Vagina (tissue), 2 donors: ENCODE measurements at places on chromosomes 6 and 20.

DNA sequence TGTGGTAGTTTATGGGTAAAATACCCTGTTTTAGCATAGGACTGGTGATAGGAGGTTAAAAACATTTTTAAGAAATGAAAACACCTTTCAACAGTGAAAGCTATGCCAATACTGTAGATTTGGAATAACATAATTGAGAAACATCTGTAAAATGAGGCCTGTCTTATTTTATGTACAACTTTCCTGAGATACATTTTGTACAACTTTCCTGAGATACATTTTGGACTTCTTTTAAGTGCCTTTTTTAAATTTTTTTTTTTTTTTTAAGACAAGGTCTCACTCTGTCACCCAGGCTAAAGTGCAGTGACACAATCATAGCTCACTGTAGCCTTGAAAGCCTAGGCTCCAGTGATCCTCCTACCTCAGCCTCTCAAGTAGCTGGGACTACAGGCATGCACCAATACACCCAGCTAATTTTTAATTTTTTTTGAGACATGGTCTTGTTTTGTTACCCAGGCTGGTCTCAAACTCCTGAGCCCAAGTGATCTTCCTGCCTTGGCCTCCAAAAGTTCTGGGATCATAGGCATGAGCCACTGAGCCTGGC is 84.6 kb downstream of the MAN1A1 start:
- no peak for DNase-seq

DNA sequence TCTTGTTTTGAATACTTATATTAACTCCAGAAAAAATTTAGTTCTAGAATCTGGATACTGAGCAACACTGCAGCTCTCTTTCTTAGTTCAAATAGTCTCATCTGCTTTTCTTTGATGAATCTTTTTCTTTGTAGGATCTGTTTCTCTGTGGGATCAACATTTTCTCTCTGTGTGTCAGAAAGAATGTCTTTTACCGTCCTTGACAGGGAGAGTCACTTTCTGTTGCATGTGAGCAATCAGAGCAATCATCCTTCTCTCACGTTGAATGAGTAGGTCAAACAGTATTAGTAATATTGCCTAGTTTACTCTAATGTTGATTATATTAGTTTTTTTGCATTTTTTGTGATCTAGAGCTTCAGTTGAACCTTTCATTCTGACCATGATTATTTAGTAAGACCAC is 130.9 kb downstream of the TRMT11 start:
- DNase-seq: no peak

DNA sequence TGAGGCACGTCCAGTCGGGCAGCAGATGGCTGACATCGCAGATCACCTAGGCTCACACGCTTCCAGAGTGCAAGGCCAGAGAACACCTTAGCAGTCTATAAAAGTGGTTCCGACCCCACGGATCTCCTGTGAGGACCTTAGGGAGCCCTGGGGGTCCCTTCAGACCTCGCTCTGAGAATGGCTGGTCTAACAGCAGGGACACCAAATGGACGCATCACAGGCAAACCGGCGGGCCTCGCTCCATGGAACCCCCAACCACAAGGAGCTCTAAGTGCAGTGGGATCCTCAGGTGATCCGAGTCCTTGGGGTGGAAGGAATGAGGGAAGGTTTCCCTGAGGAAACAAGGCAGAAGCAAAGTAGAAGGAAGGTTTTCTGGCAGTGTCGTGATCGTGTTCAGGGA is 135.4 kb downstream of the SMOC2 start:
- peak; percentile 88 for DNase-seq

DNA sequence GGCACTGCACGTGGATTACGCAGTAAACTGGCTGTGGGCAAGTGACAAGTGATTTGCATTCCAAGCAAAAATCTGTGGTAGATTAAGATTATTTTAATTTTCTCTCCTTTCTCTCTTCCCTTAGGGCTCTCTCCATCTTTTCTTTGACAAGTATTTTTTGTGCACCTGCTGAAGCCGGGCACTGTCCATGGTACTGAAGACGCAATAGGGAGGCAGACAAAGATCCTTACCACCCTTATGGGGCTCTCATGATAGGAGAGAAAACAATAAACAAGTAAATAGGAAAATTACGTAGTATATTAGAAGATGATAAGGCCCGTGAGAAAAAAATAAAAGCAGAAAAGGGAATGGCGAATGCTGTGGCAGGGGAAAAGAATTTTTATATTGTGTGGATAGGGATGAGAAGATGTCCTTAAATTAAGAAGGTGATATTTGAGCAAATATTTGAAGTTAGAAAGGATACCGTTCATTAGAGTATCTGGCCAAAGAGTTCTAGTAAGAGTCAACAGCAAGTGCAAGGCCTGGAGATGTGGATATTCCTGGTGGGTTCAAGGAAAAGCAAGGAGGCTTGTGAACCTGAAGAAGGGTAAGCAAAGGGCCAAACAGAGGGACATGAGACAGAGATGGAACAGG is 146.0 kb downstream of the LAMP5 start:
- DNase-seq: no peak

DNA sequence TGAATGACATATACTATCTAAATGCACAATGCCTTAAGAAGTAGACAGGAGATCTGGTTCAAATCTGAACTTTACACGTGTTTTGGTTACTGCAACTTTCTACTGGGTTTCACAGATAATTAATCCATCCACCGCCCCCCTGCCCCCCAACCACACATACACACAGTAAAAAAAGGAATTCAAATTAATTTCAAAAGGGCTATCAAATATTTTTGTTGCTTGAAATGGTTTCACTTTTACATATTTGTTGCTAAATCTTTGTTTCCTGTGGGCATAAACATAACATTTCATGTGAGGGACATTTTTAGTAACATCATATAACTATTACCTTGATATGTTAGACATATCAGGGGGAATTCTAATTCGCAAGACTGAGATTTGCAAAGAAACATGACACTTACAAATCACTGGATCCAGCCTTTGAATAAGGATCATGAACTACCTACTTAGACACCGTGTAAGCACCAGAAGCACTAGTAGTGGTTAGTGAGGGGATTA is 7.5 kb downstream of the NEDD9 start:
- no peak for DNase-seq

GRCh38 chr20:51766994-51767866 is 960 bp downstream of the ATP9A start:
- DNase-seq: no peak

- DNase-seq: no peak
Observed at GRCh38 chr6:8837343-8837742, 402.0 kb upstream of the SLC35B3 start.

DNA sequence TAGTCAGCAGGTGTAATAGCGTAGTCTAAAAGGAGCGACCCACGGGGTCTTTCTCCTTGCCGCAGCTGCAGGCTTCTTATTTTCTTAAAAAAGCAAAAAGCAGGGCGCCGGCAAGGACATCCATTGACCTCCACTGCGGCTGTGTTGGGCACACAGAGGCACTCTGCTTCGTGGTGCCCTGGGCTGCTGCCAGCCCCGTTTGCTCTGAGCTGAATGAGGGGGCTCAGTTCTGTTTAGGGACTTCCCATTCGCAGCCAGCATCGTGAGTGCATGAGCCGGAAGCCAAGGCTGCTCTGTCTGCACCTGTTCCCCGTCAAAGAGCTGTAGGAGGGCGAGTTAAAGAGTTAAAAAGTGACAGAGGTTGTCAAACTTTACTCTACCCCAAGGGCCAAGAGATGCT is 1.7 kb upstream of the SLC22A2 start:
- peak; percentile 11 for DNase-seq

- DNase-seq: no peak
Observed at GRCh38 chr6:143961886-143962878, 45.9 kb downstream of the PLAGL1 start.
